ENCODE measurements at places on chromosomes 2 and 18.

DNA sequence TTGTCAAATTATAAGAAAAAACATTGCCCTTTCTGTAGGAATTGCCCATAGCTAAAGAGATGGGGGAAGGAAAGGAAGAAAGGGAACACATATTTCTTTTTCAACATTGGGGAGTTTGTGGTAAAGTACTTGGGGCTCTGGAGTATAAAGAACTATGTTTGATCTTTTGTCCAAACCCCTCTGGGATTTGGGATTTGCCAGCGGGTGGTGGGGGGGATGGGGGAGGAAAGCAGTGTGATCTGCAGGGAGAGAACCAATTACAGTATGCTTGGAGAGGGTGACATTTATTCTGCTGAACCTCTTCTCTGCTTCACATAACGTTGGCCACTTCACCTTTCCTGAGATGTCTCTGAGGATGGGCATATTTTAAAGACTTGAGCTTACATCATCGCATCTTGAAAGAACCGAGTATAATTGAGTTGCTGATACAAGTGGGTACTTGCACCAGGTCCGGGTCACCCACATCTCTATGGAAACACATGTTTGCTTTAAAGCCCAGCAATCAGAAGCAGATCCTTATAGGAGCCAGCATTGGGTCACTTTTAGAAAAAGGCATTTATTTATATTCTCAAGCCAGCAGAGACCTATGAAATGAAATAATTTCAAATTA lies 73.1 kb downstream of the SPATS2L start:
- no peak for DNase-seq

DNA sequence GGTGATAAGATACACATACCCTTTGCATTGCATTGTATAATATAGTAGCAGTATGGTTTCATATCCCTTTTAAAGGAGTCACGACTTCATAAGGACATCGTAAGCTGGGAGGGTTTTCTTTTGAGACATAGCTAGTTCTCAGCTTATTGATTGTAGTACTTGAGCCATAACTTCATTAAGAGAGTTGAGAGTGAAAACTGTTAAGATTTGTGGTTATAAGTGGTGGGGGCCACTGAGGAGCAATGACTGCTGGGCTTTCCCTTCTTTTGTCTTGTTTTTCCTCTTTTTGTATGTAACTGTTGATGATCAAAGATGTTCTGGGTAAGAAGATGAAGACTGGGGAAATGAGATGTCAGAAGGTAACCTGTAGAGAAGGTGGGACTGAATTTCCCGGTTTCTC lies 11.0 kb downstream of the EIF5B start:
- DNase-seq: no peak

GRCh38 chr2:165203689-165204559 lies at the start of gene SCN3A:
Gene SCN3A, minus strand, starts transcription at chr2:165204050. Its CDS starts 27,656 bp downstream, at chr2:165176394.
- DNase-seq: peak; percentile 52

DNA sequence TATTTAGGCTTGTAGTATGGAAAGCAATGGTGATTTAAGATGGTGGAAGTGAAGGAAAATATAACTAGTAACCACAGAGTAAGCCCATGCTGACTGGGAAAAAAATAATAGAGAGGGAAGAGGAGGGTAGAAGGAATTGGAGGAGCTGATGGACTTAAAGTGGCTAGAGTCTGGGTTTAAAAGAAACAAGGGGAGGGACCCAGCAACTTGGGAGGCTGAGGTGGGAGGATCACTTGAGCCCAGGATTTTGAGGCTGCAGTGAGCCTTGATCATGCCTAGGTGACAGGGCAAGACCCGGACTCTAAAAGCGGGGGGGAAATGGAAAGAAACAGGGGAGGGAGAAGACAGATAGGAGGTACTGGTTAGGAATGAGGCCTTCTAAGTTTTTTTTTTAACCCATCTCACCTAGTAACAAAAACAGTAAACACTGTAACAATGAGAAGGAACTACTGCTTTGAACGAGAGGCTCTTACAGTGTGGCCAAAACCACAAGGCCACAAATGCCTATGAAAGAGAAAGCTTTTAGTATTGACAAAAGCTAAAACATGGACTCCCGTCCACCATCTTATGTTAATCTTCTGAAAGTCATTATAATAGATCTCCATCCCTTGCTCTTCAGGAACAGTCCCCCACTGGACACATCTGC lies 26.6 kb downstream of the METTL8 start:
- DNase-seq: no peak

DNA sequence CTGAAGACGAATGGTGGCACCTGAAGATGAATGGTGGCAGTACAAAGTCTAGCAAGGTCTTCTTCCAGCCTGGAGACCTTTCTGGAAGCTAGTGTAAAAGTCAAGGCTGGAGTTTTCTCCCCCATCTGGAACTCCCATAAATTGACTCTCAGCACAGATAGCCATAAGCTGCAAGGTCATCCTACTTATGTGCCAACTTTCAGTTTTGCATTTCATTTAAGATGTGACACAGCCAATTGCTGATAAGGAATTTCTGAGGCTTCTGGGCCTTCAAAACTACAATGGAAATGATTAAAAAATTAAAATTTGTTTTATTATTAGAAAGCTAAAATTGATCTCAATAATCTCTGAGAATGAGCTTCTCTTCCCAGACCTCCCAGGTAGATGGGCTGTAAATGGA lies 10.2 kb downstream of the XDH start:
- DNase-seq: no peak

- peak; percentile 61 for DNase-seq
These were observed 30.3 kb upstream of the B3GNT7 start for GRCh38 chr2:231364961-231365810.

DNA sequence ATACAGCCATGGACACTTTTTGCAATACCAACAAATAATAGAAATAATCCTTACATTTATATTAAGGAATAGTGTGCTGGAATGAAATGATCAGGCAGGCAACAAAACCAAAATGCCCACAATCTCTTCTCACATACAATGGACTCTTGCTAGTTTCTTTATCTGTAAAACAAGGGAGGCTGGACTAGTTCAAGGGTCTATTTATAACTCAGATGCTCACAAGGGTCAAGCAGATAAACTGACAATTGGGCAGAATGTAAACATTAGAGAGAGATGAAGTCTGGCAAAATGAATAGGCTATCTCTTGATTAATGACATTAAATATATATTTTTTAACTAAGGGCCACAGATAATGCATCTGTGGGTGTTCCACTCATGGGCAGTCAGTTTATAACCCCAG lies 11.4 kb downstream of the PPIL3 start:
- no peak for DNase-seq

GRCh38 chr2:68767031-68767961 lies 32.7 kb downstream of the ARHGAP25 start:
- DNase-seq: no peak

DNA sequence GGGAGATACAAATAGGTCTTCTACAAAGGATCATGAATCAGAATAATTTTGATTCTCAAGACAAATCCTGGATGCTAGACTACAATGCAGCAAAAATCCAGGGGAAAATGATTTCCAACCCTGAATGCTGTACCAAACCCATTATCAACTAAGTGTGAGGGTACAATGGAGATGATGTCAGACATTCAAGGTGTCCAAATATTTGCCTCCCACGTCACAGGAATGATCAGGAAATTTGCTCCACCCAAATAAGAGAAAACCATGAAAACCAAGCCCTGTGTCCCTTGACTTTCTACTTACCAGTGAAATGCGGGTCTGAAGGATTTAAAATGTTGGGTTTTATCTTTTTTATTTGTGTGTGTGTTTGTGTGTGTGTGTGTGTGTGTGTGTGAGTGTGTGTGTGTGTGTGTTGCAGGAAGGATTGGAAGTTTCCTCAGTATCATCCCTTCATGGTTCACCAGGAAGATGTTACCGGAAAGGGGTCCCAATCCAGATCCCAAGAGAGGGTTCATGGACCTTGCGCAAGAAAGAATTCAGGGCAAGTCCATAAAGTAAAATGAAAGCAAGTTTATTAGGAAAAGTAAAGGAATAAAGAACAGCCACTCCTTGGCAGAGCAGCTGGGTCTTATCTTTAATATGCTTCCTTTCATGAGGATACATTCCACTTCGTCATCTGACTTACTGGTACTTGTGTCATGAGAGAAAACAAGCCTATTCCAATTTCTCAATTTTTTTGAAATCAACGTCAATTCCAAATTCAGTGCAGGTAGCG lies 61.1 kb upstream of the ID2 start:
- DNase-seq: no peak

DNA sequence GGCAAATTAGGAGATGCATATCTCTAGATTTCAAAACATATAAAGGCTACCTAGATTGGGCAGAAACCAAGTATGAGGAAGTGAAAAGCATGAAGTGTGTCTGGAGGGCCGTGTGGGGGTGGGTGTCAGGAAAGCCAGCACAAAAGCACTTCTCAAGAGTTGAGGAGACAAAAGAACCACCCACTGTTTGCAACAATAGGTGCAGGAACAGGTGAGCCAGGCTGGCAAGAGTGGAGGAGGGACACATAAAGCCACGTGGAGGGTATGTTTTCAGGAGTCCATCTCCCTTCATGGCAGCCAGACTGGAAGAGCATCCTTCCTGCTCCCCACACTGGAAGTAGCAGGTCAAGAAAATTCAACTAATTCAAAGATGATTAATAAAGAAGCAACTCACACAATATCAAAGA lies 96.4 kb downstream of the CERS6 start:
- no peak for DNase-seq

DNA sequence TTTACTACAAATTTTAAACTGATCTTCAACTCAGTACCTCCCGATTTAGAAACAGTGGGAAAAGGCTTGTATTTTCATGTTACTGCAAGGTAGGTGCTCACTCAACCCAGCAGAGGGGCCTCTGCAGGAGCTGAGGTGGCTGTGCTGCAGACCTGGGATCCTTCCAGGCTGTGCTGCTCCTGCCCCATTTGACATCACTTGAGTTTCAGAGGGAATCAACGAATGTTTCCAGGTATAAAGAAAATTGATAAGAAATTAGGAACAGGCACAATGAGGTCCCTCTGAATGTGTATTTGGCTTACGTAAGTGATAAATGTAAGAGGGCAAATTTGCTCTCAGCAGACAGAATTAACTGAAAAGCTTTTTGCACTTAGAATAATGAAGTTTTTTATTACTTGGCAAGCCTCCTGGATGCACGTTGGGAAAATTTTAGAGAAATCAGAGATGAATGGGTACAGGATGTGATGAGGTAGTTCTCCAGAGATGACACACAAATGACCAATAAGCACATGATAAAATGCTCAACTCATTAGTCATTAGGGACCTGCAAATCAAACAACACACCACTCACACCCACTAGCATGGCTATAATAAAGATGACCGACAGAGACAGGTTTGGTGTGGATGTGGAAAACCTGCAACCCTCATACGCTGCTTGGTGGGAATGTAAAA lies 114.0 kb downstream of the NOL10 start:
- DNase-seq: peak; percentile 62

- peak; percentile 55 for DNase-seq
These were observed 86.9 kb upstream of the LMAN1 start for GRCh38 chr18:59446012-59446411.

GRCh38 chr2:189095101-189095500 lies 84.5 kb downstream of the COL5A2 start:
- DNase-seq: no peak

- peak; percentile 32 for DNase-seq
These were observed 29.6 kb downstream of the DOK1 start for GRCh38 chr2:74584088-74584645.

DNA sequence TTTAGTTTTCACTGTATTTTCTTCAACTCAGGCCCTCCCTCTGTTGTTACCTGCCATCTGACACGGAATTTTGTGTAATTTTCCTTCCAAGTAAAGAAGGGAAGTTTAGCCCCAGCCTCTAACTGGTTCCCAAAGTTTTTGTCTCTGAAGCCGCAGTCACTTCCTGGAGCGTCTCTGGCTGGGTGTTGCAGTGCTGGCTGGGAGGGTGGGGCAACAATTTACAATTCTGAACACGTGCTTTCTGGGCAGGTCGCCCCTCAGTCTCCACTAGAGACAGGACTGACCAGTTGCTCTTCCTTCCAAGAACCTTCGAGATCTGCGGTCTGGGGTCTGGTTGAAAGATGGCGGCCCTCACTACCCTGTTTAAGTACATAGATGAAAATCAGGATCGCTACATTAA lies 3.5 kb downstream of the CNDP2 start:
- peak; percentile 71 for DNase-seq

- no peak for DNase-seq
These were observed 101.4 kb downstream of the NFATC1 start for GRCh38 chr18:79496978-79497637.

DNA sequence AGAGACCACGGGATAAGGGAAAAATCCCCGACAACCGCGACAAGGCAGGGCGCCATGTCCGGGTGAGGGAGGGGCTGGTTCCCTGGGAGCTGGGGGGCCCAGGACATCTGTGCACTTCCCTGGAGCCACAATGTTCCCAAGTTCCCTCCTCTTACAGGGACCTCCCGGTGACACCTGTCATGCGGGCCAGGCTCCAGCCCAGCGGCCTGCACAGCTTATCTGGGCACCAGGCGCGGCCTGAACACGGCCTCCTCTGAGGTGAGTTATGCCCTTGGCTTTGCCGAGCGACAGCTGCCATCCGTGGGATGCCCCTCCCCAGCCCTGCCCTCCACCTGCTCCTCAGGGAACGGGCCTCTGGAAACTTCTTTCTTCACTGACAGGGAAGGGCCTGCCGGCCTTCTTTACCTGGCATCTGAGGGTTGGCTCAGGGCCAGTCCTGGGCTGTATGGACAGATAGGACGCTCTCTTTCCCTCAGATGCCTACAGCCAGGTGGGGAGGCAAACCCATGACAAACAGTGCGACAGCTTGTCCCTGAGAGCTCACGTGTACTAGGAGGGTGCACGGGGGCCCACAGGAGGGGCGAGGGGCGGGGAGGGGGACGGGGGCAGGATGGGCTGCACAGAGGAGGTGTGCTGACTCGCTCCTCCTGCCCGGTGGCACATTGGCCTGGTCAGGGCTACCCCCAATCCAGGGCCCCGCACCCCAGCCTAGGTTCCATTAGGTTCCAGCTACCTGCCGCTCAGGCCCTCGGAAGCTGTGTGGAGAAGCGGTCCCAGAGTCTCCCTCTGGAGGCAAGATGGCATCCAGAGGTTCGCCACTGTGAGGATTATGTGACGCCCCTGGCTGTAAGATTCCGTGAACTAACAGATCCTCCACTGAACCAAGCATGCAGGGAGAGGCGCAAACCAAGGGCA lies 34.9 kb upstream of the HPCAL1 start:
- no peak for DNase-seq

GRCh38 chr2:160592401-160592800 lies 98.8 kb upstream of the RBMS1 start:
- no peak for DNase-seq

DNA sequence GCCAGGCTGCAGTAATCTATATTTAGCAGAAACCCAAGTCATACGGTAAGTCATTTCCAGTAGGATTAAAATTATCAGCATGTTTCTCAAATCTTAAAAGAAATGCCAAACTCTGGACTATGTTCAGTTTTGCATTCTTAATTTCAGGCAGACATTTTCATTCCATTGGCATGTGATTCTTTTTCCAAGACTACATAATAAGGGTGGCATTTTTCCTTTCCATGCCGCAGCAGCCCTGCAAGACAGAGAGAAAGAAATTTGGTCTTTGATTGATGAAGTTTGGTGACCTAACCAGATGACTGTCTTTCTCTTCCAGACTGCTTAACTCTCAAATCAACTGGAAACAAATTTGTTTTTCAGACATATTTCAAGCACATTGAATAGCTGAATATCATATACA lies 118.1 kb downstream of the FHOD3 start:
- peak; percentile 58 for DNase-seq
